Left renal pelvis (tissue), 4 donors: ENCODE measurements at places on chromosomes 6 and 20. TPM values are rescaled to one million over a fixed set of nuclear protein-coding genes. Genes with fewer than 3 reads are reported as not detected.

ZC2HC1B gene
- not detected for polyA plus RNA-seq

PPP1R11 gene
- 74.2 TPM for polyA plus RNA-seq

SDCBP2 gene
- 1.7 TPM for polyA plus RNA-seq

LY6G6C gene
- 0.74 TPM for polyA plus RNA-seq

RBM12 gene
- 99.9 TPM for polyA plus RNA-seq

ECI2 gene
- 95.8 TPM for polyA plus RNA-seq

TEAD3 gene
- 37.1 TPM for polyA plus RNA-seq

COL11A2 gene
- polyA plus RNA-seq = 6.9 TPM

BACH2 gene
- 11.5 TPM for polyA plus RNA-seq

C20orf144 gene
- polyA plus RNA-seq = 0.45 TPM

TNXB gene
- polyA plus RNA-seq = 10.0 TPM

PHACTR1 gene
- 17.5 TPM for polyA plus RNA-seq

PRDM13 gene
- not detected for polyA plus RNA-seq

ACSS1 gene
- polyA plus RNA-seq = 30.2 TPM

DEFB132 gene
- polyA plus RNA-seq = not detected

HLA-DQB1 gene
- polyA plus RNA-seq = 11.8 TPM

- no peak for DNase-seq
Measured at GRCh38 chr6:116434056-116434725, 27.0 kb upstream of the CALHM6 start.

GRCh38 chr20:19277381-19277780, 64.9 kb downstream of the SLC24A3 start:
- DNase-seq = no peak

- no peak for DNase-seq
Measured at GRCh38 chr6:20211037-20211940, 980 bp downstream of the MBOAT1 start.

DNA sequence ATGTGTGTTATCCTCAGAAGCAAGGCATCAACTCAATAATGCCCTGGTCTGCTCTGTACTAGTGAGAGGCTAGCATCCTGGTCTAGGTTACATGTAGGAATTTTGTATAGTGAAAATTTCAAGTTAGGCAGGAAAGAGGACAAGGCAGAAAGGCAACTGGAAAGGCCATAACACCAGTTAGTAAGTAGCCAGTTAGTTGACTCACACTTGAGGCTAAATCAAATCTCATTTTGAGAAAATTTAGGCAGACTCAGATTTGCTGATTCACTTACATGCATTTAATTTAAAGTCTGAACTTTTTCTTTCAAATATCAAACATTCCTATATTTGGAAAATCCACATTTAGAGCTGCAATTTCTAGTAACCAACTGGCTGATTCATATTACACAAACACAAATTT, 184.5 kb upstream of the TCF21 start:
- no peak for DNase-seq

DNA sequence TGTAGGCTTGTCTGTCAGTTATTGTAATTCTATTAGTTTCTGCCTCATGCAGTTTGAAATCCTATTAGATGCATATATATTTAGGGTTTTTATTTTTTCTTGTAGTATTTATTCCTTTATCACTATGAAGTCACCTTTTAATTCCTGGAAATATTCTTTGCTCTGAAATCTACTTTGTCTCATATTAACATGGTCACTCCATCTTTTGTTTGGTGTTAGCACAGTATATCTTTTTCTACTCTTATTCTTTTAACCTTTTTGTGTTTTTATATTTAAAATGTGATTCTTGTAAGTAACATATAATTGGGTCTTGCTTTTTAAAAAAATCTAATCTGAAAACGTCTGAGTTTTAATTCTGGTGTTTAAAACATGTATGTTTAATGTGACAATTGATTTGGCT, 121.6 kb downstream of the GJA10 start:
- no peak for DNase-seq

DNA sequence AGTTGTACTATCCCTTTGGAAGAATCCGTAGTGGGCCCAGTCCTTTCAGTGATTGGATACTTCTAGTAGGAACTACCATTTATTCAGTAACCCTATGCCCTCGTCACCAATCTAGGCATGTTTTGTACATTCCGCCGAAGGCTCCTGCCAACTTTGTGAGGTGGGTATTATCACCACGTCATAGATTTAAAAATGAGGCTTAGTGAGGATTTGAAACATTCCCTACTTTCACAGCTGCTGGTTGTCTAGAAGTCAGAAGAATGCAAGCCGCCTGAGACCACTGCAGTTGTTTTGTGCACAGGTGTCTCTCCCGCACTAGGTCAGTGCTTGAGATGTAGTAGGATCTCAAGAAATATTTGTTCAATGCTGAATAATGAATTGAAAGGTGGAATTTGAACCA, 32.6 kb downstream of the ENPP1 start:
- no peak for DNase-seq

DNA sequence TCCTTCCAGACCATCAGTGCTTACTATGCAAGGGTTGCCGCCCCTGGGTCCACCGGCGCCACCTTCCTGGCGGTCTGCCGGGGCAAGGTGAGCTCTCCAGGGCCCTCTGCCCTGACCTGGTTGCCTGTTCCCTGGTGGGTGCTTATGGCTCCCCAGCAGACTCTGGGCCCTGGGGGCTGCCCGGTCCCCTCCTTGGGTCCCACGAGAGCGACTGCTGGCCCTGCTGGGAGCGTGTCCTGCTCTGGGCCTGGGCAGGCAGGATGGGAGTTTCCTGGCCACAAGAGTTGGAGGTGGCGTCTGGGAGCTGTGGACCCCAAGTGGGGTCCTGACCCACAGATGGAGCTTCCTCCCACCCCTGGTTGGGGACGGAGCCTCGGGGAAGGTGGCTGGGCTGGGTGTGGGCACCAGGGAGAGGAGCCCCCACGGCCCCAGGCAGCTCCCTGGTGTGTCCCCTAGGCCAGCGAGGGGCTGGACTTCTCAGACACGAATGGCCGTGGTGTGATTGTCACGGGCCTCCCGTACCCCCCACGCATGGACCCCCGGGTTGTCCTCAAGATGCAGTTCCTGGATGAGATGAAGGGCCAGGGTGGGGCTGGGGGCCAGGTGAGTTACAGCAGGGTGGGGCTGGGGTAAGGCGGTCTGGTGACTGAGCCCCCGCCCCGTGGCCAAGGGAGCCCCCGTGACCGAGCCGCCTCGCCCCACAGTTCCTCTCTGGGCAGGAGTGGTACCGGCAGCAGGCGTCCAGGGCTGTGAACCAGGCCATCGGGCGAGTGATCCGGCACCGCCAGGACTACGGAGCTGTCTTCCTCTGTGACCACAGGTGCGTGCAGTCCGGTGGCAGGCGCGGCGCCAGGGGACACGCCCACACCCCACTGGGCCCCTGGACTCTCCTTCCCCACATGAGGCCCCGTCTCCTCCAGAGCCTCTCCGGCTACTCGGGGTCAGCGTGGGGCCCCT, 7.1 kb upstream of the TNFRSF6B start:
- no peak for DNase-seq

- DNase-seq = no peak
Measured at GRCh38 chr6:36999751-37000125, 5.7 kb upstream of the FGD2 start.

DNA sequence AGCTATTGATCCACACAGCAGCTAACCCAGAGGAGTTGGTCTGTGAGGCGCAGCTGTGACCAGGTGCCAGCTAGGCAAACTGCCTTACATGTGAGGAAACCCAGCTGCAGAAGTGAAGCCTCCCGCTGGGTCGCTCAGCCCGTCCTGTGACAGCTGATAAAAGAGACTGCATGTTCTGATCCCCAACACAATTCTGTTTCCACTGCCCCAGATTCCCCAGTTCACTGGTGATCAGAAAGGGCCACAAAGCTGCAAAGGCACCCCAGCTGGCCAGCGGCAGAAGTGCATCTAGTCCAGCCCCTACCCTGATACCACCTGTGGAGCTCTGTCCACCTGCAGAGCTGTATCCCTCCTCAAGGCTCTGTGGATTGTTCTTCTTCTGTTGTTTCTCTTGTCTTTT, 64.5 kb downstream of the CTNNBL1 start:
- DNase-seq = no peak

GRCh38 chr6:13615792-13616120, 621 bp downstream of the NOL7 start:
- no peak for DNase-seq

DNA sequence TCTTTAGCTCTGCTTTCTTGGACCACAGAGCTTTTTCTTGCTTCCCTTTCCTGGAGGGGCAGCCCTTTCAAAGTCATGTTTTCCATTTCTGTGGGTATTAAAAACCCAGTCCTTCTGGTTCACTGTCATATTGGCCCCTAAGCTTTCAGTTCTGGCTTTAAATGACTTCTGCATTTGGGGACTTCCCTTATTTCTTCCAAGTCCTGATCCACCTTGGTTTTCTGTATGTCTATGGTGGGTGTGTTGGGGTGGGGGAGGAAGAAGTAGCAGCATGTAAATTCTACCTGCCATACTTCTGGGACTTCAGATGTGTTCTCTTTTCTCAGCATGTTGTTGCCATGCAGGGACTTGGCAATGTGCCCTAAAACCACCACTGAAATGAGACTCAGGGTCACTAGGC, 77.1 kb upstream of the EMILIN3 start:
- no peak for DNase-seq

GRCh38 chr20:36170542-36171215, 16.1 kb downstream of the EPB41L1 start:
- no peak for DNase-seq

DNA sequence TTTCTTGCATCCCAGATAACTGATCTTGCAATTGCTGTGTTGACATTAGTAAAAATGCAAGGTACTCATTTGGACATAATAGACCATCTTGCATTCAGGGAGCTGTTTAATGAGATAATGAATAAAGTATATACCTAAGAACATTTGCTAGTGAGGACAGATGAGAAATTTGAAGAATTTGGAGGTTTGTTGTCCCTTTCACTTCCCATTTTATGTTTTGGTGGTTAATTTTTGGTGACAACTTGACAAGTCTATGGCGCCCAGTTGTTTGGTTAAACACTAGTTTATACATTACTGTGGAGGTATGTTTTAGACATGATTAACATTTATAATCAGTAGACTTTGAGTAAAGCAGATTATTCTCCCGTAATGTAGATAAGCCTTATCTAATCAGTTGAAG, 300.2 kb upstream of the SYNCRIP start:
- DNase-seq = no peak

DNA sequence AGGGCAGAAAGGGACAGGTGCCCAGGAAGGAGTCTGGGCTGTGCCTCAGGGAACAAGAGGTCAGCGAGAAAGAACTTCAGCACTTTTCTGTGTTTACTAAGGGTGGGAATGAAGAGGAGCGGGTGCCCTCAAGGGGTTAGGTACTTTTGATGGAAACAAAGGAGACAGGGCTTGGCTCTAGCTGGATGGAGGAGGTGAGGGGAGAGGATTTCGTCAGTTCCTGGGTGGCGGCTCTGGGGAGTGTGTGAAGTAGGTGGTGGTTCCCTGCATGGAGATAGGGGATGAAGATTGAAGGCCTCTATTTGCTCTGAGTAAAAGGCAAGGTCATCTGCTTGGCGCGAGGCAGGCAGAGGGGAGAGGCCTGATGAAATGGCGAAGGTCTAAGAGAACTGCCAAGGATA, 40.0 kb upstream of the ANKRD60 start:
- no peak for DNase-seq
